ENCODE measurements at places on chromosomes 16 and 17. TPM values are rescaled to one million over a fixed set of nuclear protein-coding genes. Genes with fewer than 3 reads are reported as not detected.

DNA sequence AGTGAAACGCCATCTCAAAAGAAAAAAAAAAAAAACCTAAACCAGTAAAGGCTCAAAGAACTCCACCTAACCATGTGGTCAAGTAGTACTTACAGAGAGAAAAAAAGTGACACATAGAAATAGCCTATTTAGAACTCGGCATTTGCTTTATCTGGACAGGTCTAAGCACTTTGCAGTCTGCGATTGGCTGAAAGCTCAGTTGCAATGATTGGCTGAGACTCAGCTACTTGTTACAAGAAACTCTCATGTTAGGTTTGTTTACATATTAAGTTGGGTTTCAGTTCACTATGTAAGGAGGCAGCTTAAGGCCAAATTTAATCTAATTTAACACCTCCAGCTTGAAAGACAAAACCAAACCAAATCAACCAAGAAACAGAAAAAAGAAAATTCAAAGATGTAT is 19.1 kb downstream of the ABCC3 start:
- no peak overlapping the region for H3K27ac ChIP-seq
- H3K36me3 ChIP-seq, result no peaks in the 10 kb centered on the region
- no peaks in the 10 kb centered on the region for H3K27me3 ChIP-seq

- no peak for DNase-seq
- H3K27me3 ChIP-seq, result no peaks in the 10 kb centered on the region
- no peaks in the 10 kb centered on the region for H3K36me3 ChIP-seq
- no peak overlapping the region for H3K27ac ChIP-seq
- no peak overlapping the region for H3K4me3 ChIP-seq
Measured at GRCh38 chr16:49665482-49666230, 190.3 kb downstream of the ZNF423 start.

GRCh38 chr16:85903559-85903958 is 4.6 kb downstream of the IRF8 start:
- H3K4me3 ChIP-seq, result no peak overlapping the region
- H3K4me1 ChIP-seq, result peaks cover 18% of the 10 kb centered on the region
- no peak for DNase-seq
- peaks cover 23% of the 10 kb centered on the region for H3K27me3 ChIP-seq
- no peaks in the 10 kb centered on the region for H3K36me3 ChIP-seq

- no peak overlapping the region for H3K27ac ChIP-seq
- H3K36me3 ChIP-seq, result no peaks in the 10 kb centered on the region
- no peak overlapping the region for H3K4me3 ChIP-seq
- peaks cover 47% of the 10 kb centered on the region for H3K4me1 ChIP-seq
- no peak for DNase-seq
- H3K27me3 ChIP-seq, result no peaks in the 10 kb centered on the region
Measured at GRCh38 chr16:50692644-50692998, 785 bp upstream of the NOD2 start.

- peaks cover 32% of the 10 kb centered on the region for H3K4me1 ChIP-seq
- H3K27me3 ChIP-seq, result peaks cover 23% of the 10 kb centered on the region
- peak within 1 kb of the TSS; percentile 64 for H3K4me3 ChIP-seq
- H3K36me3 ChIP-seq, result no peaks in the 10 kb centered on the region
- DNase-seq, result peak; percentile 73
Measured at GRCh38 chr16:726438-727290, at the start of the genes CCDC78 and HAGHL. CCDC78 (minus strand) TSS chr16:726443; CDS start chr16:726367, 76 bp downstream. HAGHL (plus strand) TSS chr16:727106; CDS start chr16:727510, 404 bp downstream.

The STH gene
- total RNA-seq, result not detected

The CDH5 gene
- 79.4 TPM for total RNA-seq

GRCh38 chr16:4522051-4522581 is 16.5 kb downstream of the CDIP1 start:
- no peaks in the 10 kb centered on the region for H3K27me3 ChIP-seq
- no peaks in the 10 kb centered on the region for H3K36me3 ChIP-seq
- peaks cover 18% of the 10 kb centered on the region for H3K4me1 ChIP-seq
- peak; percentile 46 for DNase-seq

The SEPTIN12 gene
- total RNA-seq, result not detected

The AIPL1 gene
- not detected for total RNA-seq

- no peak overlapping the region for H3K27ac ChIP-seq
- DNase-seq, result no peak
- no peaks in the 10 kb centered on the region for H3K27me3 ChIP-seq
- no peak overlapping the region for H3K4me3 ChIP-seq
Measured at GRCh38 chr17:3335876-3336275, 37.7 kb upstream of the OR3A1 start.

GRCh38 chr16:21163576-21163975 is 5.1 kb downstream of the LDAF1 start:
- H3K27me3 ChIP-seq, result no peaks in the 10 kb centered on the region
- peak overlapping the region; percentile 80 for H3K27ac ChIP-seq
- peaks cover 52% of the 10 kb centered on the region for H3K4me1 ChIP-seq
- no peak overlapping the region for H3K4me3 ChIP-seq
